Activated CD8-positive, alpha-beta memory T cell treated with anti-CD3 and anti-CD28 coated beads for 48 hours (primary cell): ENCODE measurements at places on chromosomes 7 and 10.

- no peak for DNase-seq
Observed at GRCh38 chr10:127977357-127978009, 70.6 kb downstream of the PTPRE start.

GRCh38 chr10:12701696-12702095 lies 299.8 kb downstream of the CCDC3 start:
- no peak for DNase-seq

GRCh38 chr7:88172842-88173241 lies 47.0 kb downstream of the SRI start:
- DNase-seq, result no peak

- no peak for DNase-seq
Observed at GRCh38 chr7:30470771-30471170, 7.8 kb downstream of the NOD1 start.

DNA sequence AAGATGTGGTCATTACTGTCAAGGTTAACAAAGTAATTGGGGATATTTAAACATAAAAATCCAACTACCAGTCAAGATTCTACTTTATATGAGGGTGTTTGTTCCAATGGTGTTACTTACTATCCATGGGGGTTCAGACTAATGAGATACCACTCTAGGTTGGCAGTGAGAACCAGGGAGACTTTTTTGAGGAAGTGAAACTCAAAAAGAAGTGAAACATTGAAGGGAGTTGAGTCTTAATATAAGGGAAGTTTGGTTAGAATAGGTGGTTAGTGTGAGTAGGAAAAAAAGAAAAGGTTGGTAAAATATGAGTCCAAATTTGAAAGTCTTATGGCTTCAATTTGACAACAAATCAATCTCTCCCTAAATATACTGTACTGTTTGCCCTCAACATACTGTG lies 123.6 kb upstream of the ANK3 start:
- DNase-seq, result no peak

GRCh38 chr7:71491336-71491735 lies 359.4 kb downstream of the GALNT17 start:
- no peak for DNase-seq

DNA sequence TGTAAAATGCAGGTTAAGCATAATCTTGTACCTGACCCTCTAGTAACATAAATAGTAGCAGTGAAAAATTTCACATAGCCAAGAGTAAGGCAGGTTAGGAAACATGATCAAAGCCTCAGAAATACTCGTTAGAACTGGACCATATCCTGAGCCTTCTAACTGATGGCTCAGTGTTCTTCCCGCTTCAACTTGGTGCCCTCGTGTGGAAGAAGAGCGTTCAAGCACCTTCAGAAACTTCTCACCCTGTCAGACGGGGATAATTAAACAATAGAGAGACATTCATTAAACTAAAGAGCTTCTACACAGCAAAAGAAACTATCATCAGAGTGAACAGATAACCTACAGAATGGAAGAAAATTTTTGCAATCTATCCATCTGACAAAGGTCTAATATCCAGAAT lies 124.5 kb downstream of the MYOF start:
- DNase-seq, result no peak

GRCh38 chr10:110167149-110167548 lies 40.3 kb upstream of the MXI1 start:
- DNase-seq, result no peak

GRCh38 chr10:122060250-122060649 lies 71.3 kb downstream of the TACC2 start:
- no peak for DNase-seq

DNA sequence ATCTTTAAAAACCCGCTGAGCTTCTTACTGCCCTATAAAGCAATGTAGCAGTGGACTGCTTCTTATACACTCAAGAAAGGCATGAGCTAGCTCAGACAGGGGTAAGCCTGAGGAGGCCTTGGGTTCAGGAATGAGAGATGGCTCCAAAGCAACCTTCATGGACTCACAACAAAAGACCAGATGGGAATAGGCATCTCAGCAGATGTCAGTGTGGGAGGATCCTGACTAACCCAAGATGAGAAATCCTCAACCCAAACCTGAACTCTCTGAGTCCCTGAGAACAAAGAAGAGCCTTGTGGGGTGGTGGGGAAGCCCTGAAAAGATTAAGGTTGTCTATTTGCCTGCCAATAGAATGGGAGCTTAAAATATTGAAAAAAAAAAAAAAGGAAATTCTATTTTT lies 807.4 kb downstream of the KCNMA1 start:
- DNase-seq, result no peak

GRCh38 chr10:11742009-11742778 lies at the start of gene ECHDC3:
TSS of gene ECHDC3 (plus strand) at chr10:11742382. CDS start at chr10:11742577, 195 bp downstream.
- peak; percentile 14 for DNase-seq
